CD4-positive, alpha-beta T cell (primary cell): ENCODE measurements at places on chromosomes 16 and 17. TPM values are rescaled to one million over a fixed set of nuclear protein-coding genes. Genes with fewer than 3 reads are reported as not detected.

CTRB1 gene
- total RNA-seq = not detected

CCL2 gene
- not detected for total RNA-seq

CCDC200 gene
- 1.0 TPM for total RNA-seq

CTRL gene
- total RNA-seq = 18.3 TPM

E4F1 gene
- total RNA-seq = 33.8 TPM

VEZF1 gene
- 41.7 TPM for total RNA-seq

KRTAP9-8 gene
- not detected for total RNA-seq

ALOX12B gene
- 0.41 TPM for total RNA-seq
